Stimulated activated CD4-positive, alpha-beta T cell treated with anti-CD3 and anti-CD28 coated beads, TNF-alpha, amount 100 ng/mL, for 4 hours (primary cell): ENCODE measurements at places on chromosomes 5 and 9.

DNA sequence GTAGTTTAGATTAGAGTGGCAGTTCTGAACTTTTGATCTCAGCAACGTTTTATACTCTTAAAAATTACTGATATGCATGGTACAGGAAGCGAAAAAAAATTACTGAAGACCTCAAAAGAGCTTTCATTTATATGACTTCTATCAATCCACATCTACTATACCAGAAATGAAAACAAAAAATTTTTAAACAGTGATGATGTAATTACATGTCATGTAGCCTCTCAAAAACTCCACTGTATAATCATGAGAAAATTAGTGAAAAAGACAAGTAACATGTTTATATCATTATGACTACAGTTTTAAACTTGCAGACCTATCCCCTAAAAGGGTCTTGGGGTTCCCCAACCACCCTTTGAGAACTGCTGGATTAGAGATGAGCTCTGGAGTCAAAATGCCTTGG is 9.3 kb downstream of the DNAJC18 start:
- no peak for DNase-seq

GRCh38 chr9:35236692-35237091 is 74.9 kb downstream of the UNC13B start:
- DNase-seq, result no peak

DNA sequence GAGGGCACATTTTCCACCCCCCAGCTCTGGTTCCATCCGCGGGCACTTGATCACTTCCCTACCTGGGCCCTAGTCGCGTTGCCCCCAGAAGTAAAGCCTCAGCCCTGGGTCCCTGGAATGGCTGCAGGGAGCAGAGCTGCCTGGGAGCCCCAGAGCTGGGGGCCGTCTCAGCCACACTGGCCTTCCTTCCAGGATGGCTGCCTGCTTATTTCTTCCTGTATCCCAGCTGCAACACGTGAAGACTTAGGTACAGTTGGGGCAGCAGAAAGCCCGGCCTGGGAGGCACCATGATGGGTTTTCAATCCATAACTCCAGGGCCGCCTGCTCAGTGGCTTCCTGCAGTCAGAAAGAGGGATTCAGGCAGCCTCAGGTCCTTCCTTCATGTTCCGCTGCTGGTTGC is 232.3 kb downstream of the IRX2 start:
- DNase-seq, result no peak

DNA sequence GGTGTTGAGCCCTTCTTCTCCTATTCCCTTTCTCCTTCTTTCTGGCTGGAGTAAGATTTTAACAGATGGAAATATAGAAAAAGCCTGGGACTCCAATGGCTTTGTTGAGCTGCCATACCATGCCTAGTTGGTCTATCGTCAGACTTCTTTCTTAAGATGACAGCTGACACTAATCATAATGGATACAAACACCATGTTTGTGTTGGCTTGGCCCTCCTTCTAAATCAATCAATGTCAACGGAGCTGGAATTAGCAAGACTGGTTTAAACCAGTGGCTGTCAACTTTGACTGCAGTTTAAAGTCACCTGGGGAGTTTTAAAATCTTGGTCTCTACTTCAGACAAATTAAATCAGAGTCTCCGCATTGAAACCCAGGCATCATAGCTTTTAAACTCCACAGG is 264.5 kb upstream of the PRR16 start:
- DNase-seq, result no peak

DNA sequence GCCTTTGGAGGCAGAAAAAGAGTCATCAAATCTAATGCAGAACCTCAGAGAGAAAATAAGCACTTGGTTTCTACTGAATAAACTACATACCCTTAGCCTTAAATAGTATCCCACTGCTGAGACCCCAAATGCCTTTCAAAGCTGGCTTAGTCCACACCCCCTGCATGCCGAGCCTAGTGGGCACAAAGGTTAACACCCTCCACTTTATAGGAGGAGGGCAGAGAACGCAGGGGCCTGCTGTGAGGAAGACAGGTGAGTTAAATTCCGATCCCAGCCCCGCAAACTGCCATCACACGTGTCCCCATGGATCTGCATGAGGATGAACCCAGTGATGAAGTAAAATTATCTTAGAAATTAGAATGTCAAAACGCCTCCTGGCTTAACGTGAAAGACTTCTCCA is 19.5 kb upstream of the HSD17B3 start:
- no peak for DNase-seq
